Tibial nerve (tissue), 4 donors: ENCODE measurements at places on chromosomes 1 and 21. TPM values are rescaled to one million over a fixed set of nuclear protein-coding genes. Genes with fewer than 3 reads are reported as not detected.

DNA sequence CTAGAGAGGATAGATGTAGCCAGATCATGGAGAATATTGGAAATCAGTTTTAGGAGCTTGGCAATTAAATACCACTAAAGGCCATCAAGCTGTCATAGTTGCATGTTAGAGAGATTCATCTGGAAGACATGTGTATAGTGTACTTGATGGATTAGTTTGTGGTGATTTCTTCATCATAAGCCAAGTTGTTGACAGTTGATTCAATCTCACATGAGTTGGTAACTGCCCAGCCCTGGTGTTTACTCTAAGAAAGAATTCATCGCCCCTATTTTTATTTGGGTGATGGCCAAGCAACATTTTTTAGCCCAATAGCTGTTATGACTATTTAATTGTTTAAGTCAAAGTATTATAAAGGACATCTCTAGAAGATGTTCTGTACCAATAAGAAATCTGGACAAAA, 737.6 kb downstream of the PLA2G4A start:
- no peaks in the 10 kb centered on the region for H3K4me1 ChIP-seq
- no peak overlapping the region for H3K4me3 ChIP-seq
- H3K27me3 ChIP-seq = no peaks in the 10 kb centered on the region
- no peak overlapping the region for H3K27ac ChIP-seq
- no peaks in the 10 kb centered on the region for H3K36me3 ChIP-seq

DNA sequence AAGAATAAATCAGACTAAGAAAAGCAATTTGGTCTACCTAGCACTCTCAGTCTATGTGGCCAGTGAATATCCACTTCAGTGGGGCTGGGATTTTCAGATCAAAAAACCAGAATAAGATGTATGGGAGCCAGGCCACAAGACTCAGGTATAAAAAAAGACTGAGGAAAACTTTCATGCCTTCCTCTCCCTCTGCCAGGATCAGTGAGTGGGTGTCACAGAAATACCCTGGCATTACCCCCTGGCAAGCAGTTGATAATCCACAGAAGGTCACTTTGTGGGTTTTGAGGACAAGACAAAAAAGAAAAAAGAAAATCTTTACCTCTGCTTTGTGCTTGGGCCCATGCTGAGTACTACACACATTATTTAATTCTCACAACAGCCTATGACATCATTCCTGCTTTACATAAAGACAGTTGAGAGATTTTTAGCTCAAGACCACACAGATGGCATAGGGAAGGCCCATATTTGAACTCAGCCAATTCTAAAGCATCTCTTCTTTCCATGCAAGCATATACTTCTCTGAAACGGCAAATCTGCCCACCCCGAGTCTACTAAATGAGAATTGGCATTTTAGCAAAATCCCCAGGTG, 57.6 kb downstream of the DESI2 start:
- no peak overlapping the region for H3K27ac ChIP-seq
- H3K4me3 ChIP-seq = no peak overlapping the region
- no peaks in the 10 kb centered on the region for H3K27me3 ChIP-seq
- no peaks in the 10 kb centered on the region for H3K4me1 ChIP-seq
- no peaks in the 10 kb centered on the region for H3K36me3 ChIP-seq

DNA sequence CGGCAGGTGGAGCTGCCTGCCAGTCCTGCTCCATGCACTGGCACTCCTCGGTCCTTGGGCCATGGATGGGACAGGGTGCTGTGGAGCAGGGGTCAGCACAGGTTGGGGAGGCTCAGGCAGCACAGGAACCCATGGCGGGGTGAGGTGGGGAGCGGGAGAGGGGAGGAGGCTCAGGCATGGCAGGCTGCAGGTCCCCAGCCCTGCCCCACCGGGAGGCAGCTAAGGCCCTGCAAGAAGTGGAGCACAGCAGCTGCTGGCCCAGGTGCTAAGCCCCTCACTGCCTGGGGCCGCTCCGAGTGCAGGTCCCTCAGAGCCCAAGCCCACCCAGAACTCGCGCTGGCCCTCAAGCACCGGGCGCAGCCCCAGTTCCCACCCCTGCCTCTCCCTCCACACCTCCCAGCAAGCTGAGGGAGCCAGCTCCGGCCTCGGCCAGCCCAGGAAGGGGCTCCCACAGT, 691 bp upstream of the GBP5 start:
- DNase-seq = no peak
- H3K27ac ChIP-seq = no peak overlapping the region
- H3K4me3 ChIP-seq = no peak overlapping the region
- no peaks in the 10 kb centered on the region for H3K27me3 ChIP-seq
- H3K4me1 ChIP-seq = no peaks in the 10 kb centered on the region
- no peaks in the 10 kb centered on the region for H3K36me3 ChIP-seq

DNA sequence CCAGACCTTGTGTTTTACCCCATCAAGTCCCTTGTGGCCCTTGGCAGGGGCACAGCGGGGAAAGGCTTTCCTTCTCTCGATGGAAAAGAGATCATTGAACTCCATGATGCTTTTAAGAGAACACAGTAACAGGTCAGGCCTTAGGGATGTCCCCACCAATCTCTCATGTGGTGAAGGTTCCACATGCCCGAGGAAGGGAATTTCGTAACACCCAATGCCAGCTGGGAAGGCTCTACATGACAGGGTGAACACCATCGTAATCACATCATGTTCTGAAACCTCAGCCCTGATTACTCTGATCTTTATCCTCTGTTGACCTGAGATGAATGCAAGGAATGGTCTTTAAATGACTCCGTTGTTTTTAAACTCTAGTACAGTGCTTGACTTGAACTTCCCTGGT, 105.5 kb upstream of the SPAG17 start:
- H3K27me3 ChIP-seq = no peaks in the 10 kb centered on the region
- no peak overlapping the region for H3K27ac ChIP-seq
- no peak for DNase-seq
- H3K4me1 ChIP-seq = no peaks in the 10 kb centered on the region

DNA sequence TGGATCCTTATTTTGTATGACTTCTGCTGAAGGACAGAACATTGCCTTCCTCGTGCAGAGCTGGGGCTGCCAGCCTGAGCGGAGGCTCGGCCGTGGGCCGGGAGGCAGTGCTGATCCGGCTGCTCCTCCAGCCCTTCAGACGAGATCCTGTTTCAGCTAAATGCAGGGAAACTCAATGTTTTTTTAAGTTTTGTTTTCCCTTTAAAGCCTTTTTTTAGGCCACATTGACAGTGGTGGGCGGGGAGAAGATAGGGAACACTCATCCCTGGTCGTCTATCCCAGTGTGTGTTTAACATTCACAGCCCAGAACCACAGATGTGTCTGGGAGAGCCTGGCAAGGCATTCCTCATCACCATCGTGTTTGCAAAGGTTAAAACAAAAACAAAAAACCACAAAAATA, 27.5 kb upstream of the KDM4A start:
- H3K4me3 ChIP-seq = no peak overlapping the region
- DNase-seq = no peak
- H3K4me1 ChIP-seq = peaks cover 5% of the 10 kb centered on the region

GRCh38 chr1:180515857-180516388, 13.5 kb upstream of the ACBD6 start:
- H3K4me3 ChIP-seq = no peak overlapping the region
- peaks cover 8% of the 10 kb centered on the region for H3K4me1 ChIP-seq
- peak; percentile 76 for DNase-seq
- no peak overlapping the region for H3K27ac ChIP-seq
- H3K27me3 ChIP-seq = no peaks in the 10 kb centered on the region

DNA sequence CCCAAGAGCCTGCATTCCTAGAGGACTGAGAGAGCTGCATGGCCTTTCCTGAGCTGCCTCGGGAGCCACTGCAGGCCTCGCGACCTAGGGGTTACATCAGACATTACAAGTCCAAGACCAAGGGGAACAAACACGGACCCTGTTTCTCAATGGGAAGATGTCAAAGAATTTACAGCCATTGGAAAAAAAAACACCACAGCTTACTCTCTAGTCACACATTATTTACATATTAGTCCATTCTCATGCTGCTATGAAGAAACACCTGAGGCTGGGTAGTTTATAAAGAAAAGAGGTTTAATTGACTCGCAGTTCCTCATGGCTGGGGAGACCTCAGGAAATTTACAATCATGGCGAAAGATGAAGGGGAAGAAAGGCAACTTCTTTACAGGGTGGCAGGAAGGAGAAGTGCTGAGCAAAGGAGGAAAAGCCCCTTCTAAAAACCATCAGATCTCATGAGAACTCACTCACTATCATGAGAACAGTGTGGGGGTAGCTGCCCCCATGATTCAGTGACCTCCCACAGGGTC, 8.4 kb upstream of the PRMT2 start:
- peaks cover 24% of the 10 kb centered on the region for H3K4me1 ChIP-seq
- no peak for DNase-seq

DNA sequence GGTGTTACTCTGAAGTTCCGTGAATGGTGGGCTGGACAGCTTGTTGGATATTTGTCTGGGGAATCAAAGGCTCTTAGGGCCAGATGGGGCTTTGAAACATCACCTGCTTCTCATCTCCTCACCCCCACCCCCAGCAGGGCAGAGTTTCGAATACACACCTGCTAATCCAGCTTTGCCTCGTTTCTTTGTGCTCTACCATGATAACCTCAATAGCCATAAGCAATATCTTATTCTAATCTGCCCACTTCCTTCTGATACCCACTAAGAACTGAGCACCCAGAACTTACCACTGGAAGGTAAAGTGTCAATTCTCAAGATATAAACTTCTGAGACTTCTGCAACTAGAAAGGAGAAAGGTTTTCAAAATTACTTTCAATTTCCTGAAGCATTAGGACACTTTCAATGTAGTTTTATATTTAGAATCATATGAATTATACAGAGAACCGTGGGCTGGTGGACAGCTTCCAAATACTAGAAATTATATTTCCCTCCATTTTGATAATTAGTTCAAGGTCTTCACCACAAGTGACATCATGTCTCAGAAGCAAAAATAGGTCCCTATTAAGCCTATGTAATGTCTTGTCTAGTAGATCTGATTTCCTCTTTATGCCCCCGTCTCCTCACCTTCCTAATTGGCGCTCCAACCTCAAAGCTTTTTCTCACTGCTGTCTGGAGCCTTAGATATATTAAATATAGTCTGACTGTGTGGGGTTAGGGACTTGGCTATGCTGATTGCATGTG, 64.4 kb upstream of the NEK2 start:
- no peak for DNase-seq
- H3K36me3 ChIP-seq = no peaks in the 10 kb centered on the region
- no peaks in the 10 kb centered on the region for H3K27me3 ChIP-seq
- H3K4me1 ChIP-seq = no peaks in the 10 kb centered on the region

DNA sequence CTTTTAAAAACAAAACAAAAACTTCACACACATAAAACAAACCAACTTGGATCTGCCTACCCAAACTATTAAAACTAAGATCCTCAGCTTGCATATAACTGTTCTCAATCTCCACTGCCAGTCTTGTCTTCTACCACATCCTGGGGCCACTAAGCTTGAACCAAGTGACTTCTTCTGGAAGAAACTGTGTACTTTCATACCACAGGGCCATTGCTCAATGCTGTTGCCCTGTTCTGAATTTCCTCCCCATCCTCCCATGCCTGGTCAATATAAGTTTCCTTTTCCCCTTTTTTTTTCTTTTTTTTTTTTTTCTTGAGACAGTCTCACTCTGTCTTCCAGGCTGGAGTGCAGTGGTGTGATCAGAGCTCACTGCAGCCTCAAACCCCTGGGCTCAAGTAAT, 109.9 kb downstream of the KIAA0319L start:
- H3K4me1 ChIP-seq = peaks cover 11% of the 10 kb centered on the region
- H3K36me3 ChIP-seq = peaks cover 82% of the 10 kb centered on the region
- DNase-seq = no peak
- no peaks in the 10 kb centered on the region for H3K27me3 ChIP-seq

DNA sequence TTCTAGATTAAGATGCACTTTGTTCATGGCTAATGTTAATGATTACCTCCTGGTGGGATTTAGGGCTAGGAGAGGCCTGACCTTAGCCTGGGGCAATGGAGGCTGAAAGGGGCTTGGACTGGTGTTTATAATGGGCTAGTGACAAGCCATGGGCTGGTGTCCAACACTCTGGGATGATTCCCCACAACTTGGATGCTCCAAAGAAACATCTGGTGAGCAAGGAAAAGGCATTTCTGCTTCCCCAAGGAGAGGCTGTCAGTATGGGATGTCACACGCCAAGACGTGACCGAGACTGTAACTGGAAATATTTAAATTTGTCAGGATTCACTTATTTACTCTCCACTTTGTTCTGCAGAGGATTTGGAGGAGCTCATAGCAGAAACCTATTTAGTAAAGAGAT, 45.2 kb downstream of the PTPRU start:
- no peak for DNase-seq
- peaks cover 47% of the 10 kb centered on the region for H3K36me3 ChIP-seq
- H3K4me3 ChIP-seq = no peak overlapping the region
- H3K27me3 ChIP-seq = no peaks in the 10 kb centered on the region

- peaks cover 7% of the 10 kb centered on the region for H3K36me3 ChIP-seq
- H3K4me1 ChIP-seq = peaks cover 9% of the 10 kb centered on the region
- DNase-seq = no peak
- H3K4me3 ChIP-seq = no peak overlapping the region
- no peaks in the 10 kb centered on the region for H3K27me3 ChIP-seq
Measured at GRCh38 chr1:184965944-184966860, 8.1 kb downstream of the NIBAN1 start.

- no peak overlapping the region for H3K4me3 ChIP-seq
- H3K36me3 ChIP-seq = no peaks in the 10 kb centered on the region
- no peak for DNase-seq
- H3K4me1 ChIP-seq = no peaks in the 10 kb centered on the region
Measured at GRCh38 chr21:27083144-27083543, 116.3 kb upstream of the ADAMTS5 start.

GRCh38 chr1:116785006-116785405, 30.8 kb downstream of the CD2 start:
- H3K36me3 ChIP-seq = no peaks in the 10 kb centered on the region
- DNase-seq = no peak
- H3K27me3 ChIP-seq = no peaks in the 10 kb centered on the region
- H3K4me3 ChIP-seq = no peak overlapping the region

DNA sequence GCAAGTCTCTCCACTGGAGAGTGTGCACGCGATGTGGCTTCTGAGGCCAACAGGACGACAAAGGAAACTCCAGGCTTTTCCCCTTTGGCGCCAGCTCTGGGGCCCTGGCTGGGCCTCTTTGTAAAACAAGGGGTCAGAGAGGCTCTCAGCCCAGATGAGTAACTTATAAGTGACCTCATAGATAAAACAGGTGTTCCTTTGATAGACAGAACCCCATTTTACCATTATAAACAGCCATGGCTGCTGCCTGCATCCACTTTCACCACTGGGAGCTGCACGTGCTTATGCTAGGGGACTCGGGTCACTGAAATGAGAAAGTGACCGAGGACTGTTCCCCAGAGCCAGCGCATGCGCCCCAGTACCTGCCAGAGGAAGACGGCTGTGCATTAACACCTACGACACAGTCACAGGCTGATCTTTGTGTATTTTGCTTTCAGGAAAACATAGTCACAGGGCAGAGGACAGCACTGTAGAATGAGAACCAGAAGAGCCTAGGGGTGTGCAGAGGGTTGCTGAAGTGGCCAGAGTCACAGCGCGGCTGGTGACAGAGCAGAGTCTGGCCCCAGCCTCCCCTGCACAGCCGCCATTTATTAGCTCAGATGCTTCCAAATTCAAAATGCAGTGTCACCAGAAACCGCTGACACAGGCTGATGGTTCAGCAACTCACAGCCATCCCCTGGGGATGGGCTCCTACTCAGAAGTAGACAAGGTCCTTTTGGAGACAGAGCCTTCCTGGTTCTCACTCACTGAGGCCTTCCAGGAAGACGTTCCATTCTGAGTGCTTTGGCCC, 12.7 kb downstream of the RNF207 start:
- DNase-seq = no peak
- no peaks in the 10 kb centered on the region for H3K27me3 ChIP-seq
- H3K36me3 ChIP-seq = no peaks in the 10 kb centered on the region
- H3K4me3 ChIP-seq = no peak overlapping the region

Gene GBP6
- total RNA-seq = not detected

Gene PAQR6
- total RNA-seq = 30.0 TPM

Gene KCNQ4
- total RNA-seq = 2.1 TPM

Gene GBP3
- total RNA-seq = 25.8 TPM

Gene PPP1R8
- 34.1 TPM for total RNA-seq

Gene SIK1
- total RNA-seq = 23.2 TPM

Gene KIF26B
- 1.4 TPM for total RNA-seq

Gene CD1D
- 4.2 TPM for total RNA-seq

Gene S100A7
- total RNA-seq = not detected
